Amygdala (tissue), 56 donors: ENCODE measurements at places on chromosomes 5 and 9.

GRCh38 chr5:31062902-31063580, 130.4 kb upstream of the CDH6 start:
- DNase-seq, result no peak

DNA sequence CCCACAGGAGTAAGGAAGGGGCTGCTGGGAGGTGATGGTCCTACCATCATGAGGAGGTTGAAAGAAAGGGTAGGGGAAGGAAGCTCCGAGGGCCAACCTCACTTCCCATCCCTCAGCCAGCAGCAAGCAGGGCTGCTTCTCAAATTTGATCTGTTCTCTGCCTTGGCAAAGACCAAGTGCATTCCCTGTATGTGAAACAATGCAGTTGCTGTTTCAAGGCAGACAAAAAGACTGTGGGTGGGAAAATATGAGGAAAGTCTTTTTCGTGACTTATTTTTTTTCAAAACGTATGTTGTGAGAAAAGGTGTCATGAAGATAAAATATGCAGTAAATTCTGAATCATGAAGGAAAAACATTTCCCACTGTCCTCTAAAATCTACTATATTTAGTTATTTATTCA, 165.9 kb downstream of the ARSB start:
- no peak for DNase-seq

DNA sequence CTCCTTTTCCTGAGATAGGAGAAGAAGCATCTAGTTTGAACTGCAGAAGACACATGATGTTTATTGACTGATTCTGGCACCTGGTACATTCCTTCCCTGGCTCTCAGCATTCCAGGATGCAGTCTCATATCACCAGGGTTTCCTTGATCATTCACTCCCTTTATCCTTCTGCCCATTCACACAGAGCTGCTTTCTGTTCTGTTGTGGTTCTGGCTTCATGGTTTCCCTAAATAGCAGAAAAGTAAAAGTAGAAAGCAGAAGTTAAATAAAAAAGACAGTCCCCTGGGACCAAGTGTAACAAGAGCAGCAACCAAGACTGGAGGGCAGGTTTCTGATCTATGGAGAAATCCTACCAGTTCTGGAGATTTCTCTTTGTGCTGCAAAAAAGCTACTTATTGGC, 3.2 kb downstream of the IFNA8 start:
- DNase-seq, result no peak

- no peak for DNase-seq
Observed at GRCh38 chr9:38424918-38425317, 664 bp upstream of the IGFBPL1 start.

- no peak for DNase-seq
Observed at GRCh38 chr9:77210116-77210515, 32.8 kb downstream of the VPS13A start.

DNA sequence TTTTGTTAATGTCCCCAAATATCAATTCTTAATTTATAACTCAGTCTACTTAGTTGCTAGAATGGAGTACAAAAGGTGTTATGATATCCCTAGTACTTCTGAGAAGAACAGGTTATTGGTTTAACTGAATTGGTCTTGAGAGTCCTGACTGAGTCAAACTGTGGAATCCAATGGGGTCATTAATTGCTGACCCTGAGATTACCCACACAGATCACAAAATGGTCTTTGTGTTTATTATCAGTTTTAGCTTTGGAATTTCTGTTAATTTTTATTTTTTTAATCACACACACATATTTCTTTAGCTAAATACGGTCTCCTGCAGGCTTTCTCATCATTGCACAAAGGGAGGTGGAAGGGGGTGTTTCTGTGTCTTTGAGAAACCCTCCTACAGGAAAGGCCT, 301.6 kb downstream of the EBF1 start:
- DNase-seq, result no peak

DNA sequence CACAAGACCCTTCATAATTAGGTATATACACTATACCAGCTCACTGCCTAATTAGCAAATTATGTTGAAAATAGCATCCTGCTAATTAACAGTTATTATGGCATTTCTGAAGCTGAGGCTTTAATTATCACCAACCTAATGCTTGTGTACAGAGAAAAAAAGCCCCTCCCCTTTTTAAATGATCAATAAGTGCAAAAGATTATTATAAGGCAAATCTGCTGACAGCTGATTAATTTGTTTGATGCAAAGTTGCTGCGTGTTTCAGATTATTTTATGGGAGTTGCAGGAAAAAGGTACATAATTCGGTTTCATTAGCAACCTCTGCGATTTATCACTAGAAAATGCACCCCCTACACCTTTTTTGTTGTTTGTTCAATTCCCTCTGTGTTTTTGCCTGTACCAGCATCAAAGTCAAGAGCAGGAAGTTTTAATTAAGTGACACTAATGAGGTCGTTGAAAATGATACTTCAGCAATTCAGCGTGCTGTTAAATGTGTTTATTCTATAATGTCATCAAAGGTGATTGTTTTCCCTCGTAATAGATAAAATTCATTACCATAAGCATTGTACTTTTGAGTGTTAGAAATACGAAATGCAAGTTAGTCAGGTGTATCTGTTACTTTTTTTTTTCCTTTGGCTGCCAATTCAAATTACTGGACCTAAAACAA, 170.0 kb downstream of the EBF1 start:
- no peak for DNase-seq

- DNase-seq, result no peak
Observed at GRCh38 chr9:136062657-136063439, 32.2 kb downstream of the NACC2 start.

DNA sequence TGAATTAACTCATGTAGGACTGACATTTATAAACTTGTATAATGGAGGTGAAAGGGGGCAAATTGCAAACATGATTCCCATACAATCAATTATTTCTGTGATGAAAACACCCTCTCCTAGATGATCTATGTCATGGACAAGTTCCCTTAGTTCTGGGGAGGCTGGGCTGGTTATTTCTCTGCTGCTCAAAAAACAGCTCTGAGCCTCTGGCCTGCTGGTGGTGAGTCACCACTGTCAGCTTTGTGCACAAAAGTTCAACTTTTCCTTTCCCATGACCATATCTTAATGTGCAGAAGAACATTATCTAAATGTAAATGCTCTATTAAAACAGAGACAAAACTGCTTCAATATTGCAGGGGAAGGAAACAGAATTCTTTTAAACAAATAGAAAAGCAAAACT, 85.0 kb downstream of the HMHB1 start:
- no peak for DNase-seq
